ENCODE measurements at places on chromosomes 3 and 15.

GRCh38 chr15:48470096-48470495, 138.9 kb downstream of the DUT start:
- DNase-seq = no peak

GRCh38 chr3:169657351-169658124, 6.0 kb downstream of the MECOM start:
- DNase-seq = no peak

- no peak for DNase-seq
Measured at GRCh38 chr3:39358333-39358732, 24.8 kb upstream of the SLC25A38 start.

- DNase-seq = no peak
Measured at GRCh38 chr3:138442433-138442832, 8.0 kb downstream of the ESYT3 start.

DNA sequence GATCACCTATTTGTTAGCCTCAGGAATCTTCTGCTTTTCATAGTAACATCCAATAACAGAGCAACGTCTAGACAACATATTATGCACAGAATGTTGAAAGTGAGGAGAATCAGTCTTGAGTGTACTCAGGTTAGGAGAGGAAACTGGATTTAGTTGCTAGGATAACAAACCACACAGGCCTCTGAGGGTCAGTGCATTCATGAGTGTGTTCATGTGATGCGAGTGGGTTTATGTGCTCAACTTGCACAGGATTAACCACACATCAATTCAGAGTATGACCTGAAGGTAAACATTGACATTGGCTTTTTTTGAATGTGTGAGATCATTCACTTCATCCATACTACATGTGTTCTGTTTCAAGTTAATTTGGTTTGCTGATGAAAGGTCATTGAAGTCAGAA, 287.6 kb downstream of the DIPK2A start:
- DNase-seq = no peak

DNA sequence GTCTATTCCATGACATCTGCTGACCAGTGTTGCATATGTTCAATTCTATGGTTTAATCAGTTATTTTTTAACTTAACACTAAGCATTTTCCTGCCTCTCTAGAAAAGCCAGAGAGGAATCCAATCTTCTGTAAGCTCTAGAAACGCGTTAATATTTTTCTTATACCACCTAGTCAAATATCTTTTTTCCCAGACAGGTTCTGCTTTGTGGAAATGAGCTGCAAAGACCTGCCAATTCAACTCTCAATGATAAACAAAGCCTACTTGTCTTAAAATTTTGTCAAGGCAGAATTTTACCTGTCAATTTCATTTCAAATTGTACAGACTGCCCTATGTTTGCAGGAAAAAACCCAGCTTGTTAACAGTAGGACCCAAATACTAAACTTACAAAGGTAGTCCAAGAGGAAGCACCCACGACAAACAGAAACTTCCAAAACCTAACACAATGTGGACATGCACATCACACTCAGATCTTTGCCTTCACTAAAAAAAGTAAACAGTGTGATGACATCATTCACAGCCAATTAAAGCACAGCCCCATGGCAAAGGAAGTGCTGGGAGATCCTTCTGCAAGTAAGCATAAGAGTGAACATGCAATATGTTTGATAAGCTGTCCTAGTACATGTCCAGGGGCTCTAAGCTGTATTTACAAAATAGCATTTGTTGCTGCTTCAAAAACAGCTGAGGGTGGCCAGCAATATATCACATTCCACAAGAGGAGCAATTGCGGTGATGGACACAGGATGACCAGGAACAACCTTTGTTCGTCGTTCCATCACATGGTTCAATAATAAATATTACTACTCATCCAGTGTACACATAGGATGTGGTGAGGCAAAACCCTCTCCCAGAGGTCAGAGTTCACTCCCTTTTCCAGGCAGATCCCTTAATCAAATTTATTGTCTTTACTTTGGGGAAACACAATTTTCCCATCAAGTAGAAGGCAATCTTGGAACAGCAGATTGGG, 139.4 kb upstream of the TSC22D2 start:
- no peak for DNase-seq

GRCh38 chr3:169455472-169455871, 208.0 kb downstream of the MECOM start:
- no peak for DNase-seq
